Left hindlimb (tissue), 1 donor: ENCODE measurements at places on chromosomes 1 and 21.

- peak; percentile 79 for DNase-seq
Measured at GRCh38 chr1:203769505-203770343, 4.7 kb downstream of the LAX1 start.

DNA sequence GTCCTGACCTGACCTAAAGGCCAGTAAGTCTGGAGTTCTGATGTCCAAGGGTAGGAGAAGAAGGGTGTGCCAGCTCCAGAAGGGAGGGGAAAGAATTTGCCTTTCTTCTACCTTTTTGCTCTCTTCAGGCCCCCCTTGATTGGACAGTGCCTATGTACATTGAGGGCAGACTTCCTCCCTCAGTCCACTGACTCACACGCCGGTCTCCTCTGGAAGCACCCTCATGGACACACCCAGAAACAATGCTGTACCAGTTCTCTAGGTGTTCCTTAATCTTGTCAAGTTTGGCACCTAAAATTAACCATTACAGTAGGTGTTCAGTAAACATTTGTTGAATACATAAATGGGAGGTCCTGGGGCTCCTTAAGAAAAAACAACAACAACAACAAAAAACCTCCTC lies 51.0 kb upstream of the POU2F1 start:
- no peak for DNase-seq

- DNase-seq = peak; percentile 27
Measured at GRCh38 chr1:203274603-203275381, 30.5 kb upstream of the BTG2 start.

DNA sequence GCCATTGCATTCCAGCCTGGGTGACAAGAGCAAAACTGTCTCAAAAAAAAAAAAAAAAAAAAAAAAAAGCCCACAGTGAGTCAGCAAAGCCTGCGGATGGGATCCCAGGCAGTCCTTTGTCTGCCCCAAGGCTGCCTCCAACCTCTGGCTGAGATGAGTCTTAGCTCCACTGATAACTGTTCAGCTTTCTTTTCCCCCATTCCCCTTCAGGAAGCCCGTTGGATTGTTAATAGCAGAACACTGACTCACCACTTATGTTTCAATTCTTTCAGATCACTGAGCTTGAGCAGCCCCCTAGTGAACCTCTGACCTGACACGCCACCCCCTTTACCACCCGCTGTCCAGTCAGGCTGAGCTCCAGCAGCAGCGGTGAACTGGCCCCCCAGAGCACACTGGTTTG lies 57.5 kb downstream of the ERG start:
- no peak for DNase-seq

- peak; percentile 64 for DNase-seq
Measured at GRCh38 chr1:24735509-24736375, 9.5 kb upstream of the CLIC4 start.

GRCh38 chr1:1177452-1178206 lies 3.9 kb downstream of the TTLL10 start:
- no peak for DNase-seq

DNA sequence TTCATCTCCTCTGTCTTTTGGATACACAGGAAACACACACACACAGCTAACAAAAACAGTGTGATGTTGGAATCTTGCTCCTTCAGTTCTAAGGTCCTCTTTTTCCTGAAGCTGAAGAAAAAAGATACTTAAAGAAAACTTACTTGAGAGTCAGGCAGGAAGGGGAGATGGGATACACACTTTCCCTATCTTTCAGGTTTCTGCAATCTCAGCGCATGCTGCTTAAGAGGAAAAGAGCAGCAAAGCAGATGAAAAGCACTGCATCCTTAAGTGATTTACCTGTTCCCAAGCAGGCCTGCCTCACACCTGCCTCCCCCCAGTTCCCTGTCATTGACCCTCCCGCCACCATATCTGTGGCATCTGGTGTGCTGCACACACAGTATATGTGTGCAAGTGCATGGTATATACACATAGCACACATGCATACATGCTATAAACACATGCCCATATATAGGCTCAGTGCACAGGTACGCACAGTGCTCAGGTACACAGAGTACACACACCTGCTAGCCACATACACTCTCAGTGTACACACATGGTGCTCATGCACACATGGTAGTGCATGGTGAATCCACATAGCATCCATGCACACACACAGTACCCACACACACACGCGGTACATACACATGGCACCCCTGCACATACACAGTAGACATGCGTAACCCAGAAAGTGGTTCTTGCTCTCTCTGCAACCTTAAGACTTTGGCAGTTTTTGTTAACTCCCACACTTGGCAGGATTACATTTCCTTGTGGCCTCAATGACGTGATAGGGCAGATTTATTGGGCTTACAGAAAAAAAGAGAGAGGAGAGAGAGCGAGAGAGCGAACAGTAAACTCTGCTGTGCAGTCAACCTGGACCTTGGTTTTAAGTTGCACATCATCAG lies 166.9 kb downstream of the TOMM20 start:
- no peak for DNase-seq

DNA sequence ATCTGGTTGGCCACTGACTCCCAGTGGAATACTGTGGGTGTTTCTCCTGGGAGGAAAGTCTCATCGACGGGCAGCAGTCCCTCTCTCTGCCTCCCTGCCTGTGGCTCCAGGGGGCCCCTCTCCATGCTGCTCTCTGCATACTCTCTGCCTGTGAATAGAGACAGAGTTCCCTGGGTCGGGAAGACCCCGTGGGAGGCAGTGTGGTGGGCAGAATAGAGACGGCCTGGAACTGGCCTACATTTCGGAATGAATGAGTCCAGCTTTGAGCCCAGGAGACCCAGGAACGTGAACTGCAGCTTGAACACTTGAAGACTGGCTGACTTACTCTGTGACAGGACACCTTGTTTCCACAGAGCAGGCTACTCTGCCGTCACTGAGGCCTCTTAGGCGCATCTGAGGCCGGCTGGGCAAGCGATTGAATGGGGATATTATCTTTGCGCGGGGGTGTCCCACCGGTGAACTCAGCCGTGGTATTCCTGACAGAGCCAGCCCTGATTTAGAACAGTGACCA lies 64.0 kb downstream of the KIF21B start:
- peak; percentile 67 for DNase-seq

DNA sequence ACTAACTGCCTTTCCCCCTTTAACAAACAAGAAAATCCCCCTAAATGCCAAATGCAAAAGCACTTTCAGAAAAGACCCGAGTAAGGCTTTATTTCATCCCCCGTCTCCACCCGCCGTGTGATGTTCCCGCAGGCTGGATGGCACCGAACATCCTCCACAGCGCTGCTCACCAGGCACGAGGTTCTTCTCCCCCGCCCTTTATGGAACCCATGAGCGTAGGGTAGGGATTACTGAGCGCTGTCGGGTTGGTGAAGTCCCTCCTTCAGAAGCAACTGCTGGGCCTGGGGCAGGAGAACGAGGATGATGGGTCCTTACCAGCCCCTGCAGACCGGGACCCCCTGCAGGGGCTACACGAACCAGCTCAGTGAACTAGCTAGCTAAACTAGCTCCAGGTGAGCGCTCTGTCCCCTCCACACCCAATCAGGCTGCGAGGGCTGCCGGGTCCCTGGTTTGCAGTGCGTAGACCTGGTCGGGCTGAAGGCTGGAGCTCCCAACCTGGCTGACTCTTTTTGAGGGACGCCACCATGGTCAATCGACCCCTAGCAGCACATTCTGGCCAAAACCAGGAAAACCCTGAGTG lies 80.4 kb downstream of the ITPKB start:
- no peak for DNase-seq

DNA sequence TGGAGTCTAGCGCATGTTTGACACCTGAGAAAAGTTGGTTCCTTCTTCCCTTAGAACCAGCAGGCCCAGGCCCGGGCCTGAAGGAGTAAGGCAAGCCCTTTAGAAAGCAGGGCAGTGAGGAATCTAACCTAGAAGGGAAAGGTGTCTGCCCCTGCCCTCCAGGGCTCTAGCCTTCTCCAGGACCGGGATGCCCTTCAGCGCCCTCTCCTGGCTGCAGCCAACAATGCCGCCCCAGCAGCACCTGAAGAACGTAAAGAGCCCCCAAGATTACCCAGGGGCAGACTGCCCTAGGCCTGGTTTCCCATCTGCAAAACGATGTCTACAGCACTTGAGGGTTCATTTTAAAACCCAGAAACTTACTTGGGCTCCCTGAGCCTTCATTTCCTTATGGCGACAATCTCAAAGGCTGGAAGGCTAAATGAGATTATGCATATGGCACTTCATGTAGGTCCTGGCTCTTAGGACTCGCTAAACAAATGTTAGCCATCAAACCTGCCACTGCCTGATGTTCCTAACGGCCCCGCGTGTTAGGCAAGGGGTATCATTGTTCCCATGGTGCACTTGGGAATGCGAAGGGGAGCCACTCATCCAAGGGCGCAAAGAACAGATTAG lies 106.7 kb upstream of the KLHDC7A start:
- no peak for DNase-seq

- DNase-seq = no peak
Measured at GRCh38 chr1:28392027-28392652, 22.6 kb downstream of the PHACTR4 start.

DNA sequence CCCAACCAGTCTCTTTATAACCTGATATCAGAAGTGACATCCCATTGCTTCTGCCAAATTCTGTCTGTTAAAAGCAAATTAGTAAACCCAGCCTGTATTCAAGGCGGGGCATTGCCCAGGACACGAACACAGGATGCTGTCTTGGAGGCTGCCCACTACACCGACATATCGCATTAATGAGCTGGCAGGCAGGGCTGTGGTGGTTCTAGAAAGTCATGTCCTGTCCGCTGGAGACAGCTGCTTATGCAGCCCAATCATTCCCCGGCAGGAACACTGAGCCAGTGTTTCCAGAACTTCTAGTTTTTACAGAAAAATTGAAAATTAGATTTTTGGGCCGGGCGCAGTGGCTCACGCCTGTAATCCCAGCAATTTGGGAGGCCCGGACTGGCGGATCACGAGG lies 19.3 kb downstream of the C1orf167 start:
- no peak for DNase-seq

DNA sequence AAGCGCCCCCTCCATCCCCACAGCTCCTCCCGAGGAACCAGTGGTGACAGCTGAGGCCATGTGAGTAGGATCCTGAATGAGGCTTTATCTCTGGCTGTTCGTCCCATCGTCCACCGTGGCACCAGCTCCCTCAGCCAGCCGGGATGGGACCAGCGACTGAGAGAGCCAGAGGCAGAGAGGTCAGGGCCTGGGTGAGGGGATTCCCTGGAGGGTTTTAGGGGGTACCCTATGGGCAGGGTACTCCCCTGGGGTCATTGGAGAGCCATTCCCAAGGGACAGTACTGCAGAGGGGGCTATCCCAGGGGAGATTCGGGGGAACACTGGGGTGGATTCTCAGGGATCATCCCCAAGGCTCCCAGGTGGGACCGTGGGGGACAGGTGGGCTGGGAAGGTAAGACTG lies 2.4 kb downstream of the TMEM125 start:
- DNase-seq = no peak

- DNase-seq = no peak
Measured at GRCh38 chr1:19432943-19433718, 52.2 kb downstream of the CAPZB start.

- DNase-seq = no peak
Measured at GRCh38 chr1:170765712-170766330, 101.9 kb downstream of the PRRX1 start.

DNA sequence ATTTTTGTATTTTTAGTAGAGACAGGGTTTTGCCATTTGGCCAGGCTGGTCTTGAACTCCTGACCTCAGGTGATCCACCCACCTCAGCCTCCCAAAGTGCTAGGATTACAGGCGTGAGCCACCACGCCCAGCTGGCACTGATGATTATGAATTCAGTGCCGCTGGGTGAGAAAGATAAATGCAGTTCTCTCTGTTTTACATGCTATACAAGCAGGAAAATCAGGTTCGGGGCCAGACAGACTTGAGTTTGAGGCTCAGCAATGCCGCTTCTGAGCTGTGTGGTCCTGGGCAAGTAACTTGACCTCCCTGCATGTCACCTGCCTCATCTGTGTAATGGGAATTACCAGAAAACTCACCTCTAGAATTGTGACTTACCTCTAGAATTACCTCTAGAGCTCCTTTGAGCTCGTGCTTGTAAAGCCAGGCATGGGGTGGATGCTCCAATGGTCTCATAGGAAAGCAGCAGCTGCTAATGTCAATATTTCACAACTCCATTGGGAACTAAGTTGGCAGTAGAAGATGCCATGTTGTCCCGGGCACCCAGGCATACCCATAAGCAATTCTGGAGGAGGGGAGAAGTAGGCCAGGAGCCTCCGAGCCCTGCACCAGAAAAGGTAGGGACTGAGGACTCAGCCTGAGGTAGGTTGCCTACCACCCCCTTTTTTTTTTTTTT lies 119.8 kb upstream of the SLC25A33 start:
- no peak for DNase-seq

DNA sequence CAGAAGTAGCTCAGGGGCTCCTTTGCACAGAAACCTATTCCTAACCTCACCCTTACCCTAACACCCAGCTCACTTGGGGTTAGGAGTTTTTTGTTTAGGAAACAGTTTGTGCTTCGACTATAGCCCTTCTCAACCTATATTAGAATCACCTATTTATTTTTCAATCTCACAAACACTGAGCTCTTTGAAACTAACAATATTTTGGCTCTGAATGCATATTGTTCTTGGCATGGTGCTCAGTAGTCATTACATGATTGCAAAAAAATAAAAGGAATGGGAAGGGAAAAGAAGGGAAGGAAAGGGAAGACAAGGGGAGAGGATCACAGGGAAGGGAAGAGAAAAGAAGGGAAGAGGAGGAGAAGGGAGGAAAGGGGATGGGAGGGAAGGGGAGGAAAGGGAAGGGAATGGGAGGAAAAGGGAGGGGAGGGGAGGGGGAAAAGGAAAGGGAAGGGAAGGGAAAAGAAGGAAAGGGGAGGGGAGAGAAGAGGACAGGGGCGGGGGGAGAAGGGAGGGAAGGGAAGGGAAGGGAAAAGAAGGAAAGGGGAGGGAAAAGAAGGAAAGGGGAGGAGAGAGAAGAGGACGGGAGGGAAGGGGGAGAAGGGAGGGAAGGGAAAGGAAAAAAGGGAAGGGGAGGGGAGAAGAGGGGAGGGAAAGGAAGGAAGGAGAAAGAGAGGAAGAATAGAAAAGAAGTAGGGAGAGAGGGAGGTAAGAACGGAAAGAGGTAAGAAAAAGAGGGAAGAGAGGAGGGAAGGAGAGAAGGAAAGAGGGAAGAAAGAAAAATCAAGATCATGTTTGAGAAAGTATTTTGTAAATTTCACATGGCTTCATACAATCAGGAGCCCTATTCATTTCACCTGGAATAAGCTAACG lies 484.1 kb upstream of the NFIA start:
- DNase-seq = no peak

GRCh38 chr1:47417170-47418044 lies 1.3 kb downstream of the FOXE3 start:
- DNase-seq = no peak
